ENCODE measurements at places on chromosomes 2 and 18.

DNA sequence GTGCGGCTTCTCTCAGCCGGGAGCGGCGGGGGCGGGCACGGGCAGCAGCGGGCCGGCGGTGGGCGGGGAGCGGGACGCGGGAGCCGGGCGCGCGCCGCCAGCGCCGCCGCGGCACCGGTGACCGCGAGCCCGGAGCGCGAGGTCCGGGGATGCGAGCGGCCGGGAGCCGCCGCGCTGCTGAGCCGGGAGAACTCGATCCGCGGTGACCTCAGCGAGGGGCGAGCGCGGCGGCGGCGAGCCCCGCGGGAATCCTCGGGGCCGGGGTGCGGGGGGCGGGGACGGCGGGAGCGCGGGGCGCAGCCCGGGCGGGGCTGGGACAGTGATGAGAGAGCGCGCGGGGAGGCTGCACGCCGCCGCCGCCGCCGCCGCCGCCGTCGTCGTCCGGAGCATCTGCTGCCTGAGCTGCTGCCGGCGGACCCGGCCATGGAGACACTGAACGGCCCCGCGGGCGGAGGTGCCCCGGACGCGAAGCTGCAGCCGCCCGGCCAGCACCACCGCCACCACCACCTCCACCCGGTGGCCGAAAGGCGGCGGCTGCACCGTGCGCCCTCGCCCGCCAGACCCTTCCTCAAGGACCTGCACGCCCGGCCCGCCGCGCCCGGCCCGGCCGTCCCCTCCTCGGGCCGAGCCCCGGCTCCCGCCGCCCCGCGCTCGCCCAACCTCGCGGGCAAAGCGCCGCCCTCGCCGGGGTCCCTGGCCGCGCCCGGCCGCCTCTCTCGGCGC is at the start of gene MTCL1:
Gene MTCL1 (plus strand): TSS at position 319 of the 723 bp plus-strand sequence. CDS start 105 bp downstream, at position 424.
- no peak for DNase-seq

DNA sequence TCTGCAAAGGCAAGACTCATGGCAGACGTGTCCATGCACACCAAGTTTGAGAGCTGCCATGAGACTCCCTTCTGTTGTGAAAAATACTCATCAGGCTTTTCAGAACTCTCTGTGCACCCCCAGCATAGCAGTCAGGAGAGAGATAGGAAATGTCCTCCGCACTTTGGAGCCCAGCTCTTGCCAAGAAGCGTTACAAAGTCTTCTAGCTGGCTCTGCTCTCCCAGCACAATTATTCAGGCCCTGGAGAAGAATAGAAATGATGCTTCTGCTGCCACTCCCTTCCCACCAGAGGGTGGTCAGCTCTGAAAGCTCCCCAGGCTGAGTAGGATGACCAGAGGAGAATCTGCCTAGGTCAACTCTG is 594.4 kb upstream of the ID2 start:
- no peak for DNase-seq

GRCh38 chr2:8487461-8487932 is 194.4 kb upstream of the ID2 start:
- DNase-seq: no peak

GRCh38 chr18:49727816-49728215 is 85.5 kb downstream of the ACAA2 start:
- no peak for DNase-seq

DNA sequence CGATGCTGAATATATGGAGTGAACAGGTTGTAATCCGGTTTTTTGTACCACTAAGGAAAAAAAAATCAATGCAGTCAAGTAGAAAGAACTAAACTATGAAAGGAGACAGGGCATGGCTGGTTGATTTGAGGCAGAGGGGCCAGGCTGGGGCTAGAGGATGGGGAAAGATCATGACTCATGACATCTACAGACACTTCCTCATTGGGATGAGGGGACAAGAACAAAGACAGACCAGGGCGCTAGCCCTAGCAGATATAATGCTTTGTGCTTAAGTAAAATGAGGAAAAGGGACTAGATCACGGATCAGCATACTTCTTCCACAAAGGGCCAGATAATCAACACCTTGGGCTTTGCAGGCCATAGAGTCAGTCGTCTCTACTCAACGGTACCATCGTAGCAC is 55.8 kb downstream of the ST6GAL2 start:
- DNase-seq: no peak

- DNase-seq: no peak
These were observed 35.6 kb upstream of the NRP2 start for GRCh38 chr2:205646680-205647079.

- DNase-seq: no peak
These were observed 951.9 kb downstream of the TSN start for GRCh38 chr2:122707224-122707824.

GRCh38 chr2:38557217-38557616 is 45.5 kb downstream of the HNRNPLL start:
- no peak for DNase-seq

DNA sequence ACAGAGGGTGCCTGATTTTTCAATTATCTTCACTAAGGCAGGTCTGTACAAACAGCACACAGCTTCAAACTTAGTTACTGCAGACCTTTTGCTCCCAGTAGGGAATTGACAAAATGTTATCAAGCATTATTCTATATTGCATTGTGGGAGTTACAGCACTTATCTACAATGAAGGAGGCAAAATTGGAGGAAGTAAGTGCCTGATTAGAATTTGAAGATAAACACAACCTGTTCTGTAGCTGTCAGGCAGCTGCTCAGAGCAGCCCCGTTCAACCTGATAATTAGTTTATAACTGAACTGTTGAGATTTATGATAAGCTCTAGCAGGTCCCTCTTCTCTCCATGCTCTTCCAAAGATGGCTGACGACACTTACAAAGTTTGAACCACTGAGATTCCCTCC is 364.4 kb upstream of the CYRIA start:
- no peak for DNase-seq

DNA sequence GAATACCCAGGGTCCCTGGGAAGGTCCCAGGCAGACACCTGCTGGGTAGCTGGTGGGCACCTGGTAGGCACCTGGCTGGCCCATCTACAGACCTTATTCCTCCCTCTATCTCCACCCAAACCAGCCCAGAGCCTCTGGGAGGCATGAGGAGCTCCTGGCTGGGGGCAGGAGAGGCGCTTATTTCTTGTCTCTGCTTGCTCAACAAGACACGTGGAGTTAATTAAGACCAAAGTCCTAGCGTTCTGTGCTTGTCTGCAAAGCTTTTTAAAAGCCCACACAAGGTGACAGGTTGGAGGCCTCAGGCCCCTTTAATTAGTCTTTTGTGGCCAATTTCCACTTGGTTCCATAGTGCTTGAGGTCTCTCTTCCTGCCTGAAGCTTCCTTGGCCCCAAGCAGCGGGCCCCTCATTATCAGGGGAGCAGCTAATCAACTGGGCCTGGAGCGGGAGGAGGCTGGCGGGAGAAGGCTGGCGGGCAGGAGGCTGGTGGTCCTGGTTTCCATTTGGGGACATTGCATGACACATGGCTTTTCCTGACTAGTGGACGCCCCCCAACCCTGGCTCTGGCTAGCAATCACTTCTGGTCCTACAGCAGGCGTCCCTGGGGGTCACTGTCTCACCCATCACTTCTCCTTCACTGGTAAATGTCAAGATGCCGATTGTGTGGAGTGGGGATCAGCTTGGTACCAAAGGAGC is 65.4 kb upstream of the HDAC4 start:
- no peak for DNase-seq

- DNase-seq: no peak
These were observed 228.6 kb upstream of the PIEZO2 start for GRCh38 chr18:11377766-11378540.

DNA sequence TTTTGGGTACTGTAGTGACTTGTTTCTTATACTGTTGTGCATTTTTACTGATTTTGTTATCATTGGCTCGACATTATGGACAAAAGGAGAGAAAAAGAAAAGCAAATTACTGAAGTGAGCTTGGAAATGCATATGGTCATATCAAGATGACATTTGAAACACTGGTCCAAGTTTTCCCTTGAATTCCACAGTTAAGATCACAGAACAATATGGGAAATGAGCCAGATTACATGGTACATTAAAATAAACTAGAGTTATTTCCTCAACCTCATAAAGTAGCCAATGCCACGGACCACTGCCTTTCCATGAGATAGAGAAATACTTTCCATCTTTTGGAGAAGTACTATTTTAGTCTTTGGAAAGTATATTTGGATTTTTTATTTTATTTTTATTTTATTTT is 62.0 kb upstream of the SGPP2 start:
- no peak for DNase-seq

Measured in effector CD4-positive, alpha-beta T cell (primary cell).